COR-L47 (cell line): ENCODE measurements at places on chromosomes 1 and 21.

- no peak for DNase-seq
Measured at GRCh38 chr1:182877842-182878241, 38.7 kb downstream of the DHX9 start.

- no peak for DNase-seq
Measured at GRCh38 chr1:115320377-115320776, 17.7 kb downstream of the NGF start.

DNA sequence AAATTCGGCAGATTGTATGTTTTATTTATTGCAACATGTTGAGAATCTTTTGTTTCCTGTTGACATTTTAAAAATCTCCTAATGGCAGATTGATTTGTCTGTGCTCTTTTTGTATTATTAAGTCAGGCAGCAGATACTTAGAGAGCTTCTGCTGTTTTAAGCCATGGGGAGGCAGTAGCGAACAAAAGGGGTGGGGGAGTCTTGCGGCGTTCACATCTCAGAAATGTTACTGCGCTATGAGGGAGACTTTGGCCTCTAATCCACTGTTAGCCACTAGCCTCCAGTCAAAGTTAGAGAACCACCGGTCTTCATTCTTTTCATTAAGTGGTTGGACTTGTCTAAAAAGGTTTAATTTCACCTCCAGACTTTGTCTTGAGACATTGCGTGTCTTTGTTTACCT lies 93.6 kb downstream of the DYRK1A start:
- DNase-seq, result no peak

- DNase-seq, result no peak
Measured at GRCh38 chr1:31936278-31936980, 1.7 kb downstream of the PTP4A2 start.

DNA sequence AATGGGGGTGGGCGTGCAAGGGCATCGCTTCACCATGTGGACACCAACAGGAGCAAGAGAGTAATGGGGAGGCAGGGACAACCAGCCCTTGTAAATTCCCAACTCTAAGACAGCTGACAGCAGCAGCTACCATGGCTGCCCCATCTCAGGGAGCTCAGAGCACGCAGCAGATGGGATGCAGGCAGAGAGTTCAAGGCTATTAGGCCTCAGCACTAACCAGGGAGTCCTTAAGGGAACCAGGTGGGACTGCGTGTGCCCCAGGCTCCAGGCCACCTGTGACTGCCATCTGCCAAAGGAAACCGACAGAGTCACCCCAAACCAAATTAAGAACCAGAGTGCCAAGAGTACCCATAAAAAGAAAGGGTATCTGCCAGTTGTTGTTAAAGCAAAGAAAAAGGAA lies 33.7 kb upstream of the PRDM2 start:
- no peak for DNase-seq

GRCh38 chr1:185719021-185719420 lies 15.2 kb upstream of the HMCN1 start:
- no peak for DNase-seq

DNA sequence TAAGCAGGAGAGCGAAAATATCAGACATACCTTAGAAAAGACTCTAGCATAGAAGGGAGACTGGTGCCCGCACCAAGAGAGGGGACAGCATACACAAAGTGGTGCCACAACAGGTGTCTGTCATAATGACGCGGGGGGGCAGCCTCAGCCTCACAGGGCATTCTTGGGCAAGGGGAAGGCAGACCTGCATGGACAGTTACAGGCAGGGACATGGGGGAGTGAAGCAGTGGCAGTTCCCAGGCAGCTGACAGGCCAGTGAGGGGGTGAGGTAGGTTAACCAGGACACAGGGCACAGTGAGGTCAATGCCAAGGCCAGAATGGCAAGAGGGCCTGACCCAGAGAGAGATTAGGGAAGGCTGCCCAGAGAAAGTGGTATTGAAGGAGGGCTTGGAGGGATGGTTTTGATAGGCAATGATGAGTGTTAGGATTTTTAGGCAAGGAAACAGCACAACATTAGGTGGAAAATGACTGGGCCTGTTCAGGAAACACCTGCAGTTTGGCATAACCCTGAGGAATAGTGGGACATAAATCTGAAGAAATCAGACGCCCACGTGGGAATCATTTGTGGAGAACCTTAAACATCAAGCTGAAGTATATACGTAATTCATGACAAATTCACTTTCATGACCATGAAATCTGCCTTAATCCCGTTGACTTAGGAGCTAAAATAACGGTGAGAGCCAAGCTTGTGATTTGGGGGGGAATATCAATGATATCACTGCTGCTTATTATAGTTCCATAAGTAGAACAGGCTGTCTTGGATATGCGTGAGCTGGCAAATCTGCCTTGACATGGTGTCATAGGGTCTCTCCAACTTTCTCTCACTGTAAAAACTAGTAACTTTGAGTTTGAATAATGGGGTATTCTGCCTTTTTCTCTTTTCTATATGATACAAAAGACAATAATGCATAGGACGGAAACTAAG lies 8.9 kb downstream of the PTPN14 start:
- DNase-seq, result no peak

GRCh38 chr1:27589441-27589840 lies 14.5 kb downstream of the AHDC1 start:
- no peak for DNase-seq
